ENCODE measurements at places on chromosomes 4 and X.
A peak's percentile ranks its signal among the peaks of the same experiment; 100 is the strongest.

- peak; percentile 95 for ATAC-seq
These were observed 45.6 kb downstream of the SH3RF1 start for GRCh38 chr4:169225058-169225751.

DNA sequence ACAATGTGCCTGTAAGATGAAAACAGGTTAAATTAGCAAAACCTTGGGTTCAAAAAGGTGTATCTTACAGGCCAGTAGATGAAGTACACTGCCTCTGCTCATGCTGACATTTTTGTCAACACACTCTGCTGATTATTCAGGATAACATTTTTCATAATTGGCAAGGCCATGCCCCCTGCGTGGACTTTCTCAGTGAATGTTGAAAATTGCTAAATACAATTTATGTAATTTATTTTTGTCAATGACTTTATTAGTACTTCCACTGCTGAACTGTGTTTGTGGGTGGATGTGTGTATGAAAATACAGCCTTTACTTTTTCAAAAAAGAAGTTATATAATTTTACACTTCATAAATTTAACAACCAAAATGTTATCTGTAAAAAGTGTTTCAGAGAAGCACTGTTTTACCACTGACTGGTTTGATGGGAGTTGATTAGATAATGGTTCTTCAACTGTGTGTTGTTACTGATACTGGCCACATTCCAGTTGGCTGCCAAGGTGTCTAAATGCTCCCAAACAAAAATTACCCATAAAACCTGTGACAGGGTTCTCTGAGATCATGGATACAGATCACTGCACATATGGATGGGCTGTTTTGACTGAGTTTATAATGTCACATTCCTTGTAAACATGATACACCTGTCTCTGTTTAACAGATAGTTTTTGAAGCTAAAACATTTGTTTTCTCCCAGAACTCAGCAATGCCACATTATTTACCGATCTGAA, 151.9 kb upstream of the SLC7A11 start:
- no peak for ATAC-seq

- no peak for ATAC-seq
These were observed 184.1 kb downstream of the CBR4 start for GRCh38 chr4:168825975-168826374.

GRCh38 chr4:123767806-123768205, 371.2 kb downstream of the SPRY1 start:
- ATAC-seq, result no peak

GRCh38 chrX:53421772-53422085, 725 bp downstream of the SMC1A start:
- peak; percentile 13 for ATAC-seq

All from esophagus mucosa (tissue), 1 donor.